ENCODE measurements at places on chromosomes 3 and 15. TPM values are rescaled to one million over a fixed set of nuclear protein-coding genes. Genes with fewer than 3 reads are reported as not detected.

Gene PDZRN3
- 34.1 TPM for total RNA-seq

Gene BFSP2
- not detected for total RNA-seq

Gene OR5H14
- not detected for total RNA-seq

Gene CFAP100
- not detected for total RNA-seq

Gene RBP2
- not detected for total RNA-seq

Gene WDR49
- 0.31 TPM for total RNA-seq

Gene SPINK8
- total RNA-seq, result not detected

GRCh38 chr15:96247621-96248305 lies 82.7 kb upstream of the NR2F2 start:
- no peak overlapping the region for H3K4me3 ChIP-seq
- no peaks in the 10 kb centered on the region for H3K4me1 ChIP-seq
- no peak for DNase-seq
- H3K27me3 ChIP-seq, result no peaks in the 10 kb centered on the region
- no peak overlapping the region for H3K27ac ChIP-seq

DNA sequence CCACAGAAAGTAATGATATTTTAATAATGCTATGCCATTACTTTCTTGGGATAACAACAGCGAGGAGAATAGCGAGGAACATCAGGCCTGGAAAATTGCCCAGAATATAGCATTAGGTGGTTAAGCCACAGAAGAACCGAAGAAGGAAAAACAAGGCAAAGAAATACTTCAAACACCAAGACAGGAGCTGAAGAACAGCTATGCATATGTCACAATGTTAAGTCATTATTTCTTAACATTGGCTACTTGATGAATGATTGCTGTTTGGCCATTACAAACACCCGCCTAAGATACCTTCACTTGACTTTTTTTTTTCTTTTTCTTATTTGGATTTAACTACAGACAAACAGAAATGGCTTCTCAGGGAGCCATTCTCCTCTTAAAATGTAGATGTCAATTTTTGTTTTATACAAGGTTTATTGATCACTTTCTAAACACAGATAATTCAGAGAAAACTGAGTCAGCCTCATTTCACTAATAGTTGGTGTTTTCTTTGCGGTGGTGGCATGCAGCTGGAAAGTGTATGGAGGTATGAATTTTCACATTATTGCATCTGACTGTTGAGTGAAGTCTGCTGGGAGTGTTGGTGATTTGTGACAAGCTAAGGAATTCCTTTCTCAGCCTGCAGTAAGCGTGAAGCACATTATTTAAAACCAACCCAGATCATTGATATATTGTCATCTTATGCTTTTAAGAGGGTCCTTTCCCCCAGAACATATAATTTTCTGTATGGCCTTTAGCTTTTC lies 705.7 kb upstream of the NR2F2 start:
- peaks cover 31% of the 10 kb centered on the region for H3K4me1 ChIP-seq
- no peaks in the 10 kb centered on the region for H3K27me3 ChIP-seq
- no peak for DNase-seq
- H3K36me3 ChIP-seq, result peaks cover 2% of the 10 kb centered on the region
- H3K27ac ChIP-seq, result no peak overlapping the region

DNA sequence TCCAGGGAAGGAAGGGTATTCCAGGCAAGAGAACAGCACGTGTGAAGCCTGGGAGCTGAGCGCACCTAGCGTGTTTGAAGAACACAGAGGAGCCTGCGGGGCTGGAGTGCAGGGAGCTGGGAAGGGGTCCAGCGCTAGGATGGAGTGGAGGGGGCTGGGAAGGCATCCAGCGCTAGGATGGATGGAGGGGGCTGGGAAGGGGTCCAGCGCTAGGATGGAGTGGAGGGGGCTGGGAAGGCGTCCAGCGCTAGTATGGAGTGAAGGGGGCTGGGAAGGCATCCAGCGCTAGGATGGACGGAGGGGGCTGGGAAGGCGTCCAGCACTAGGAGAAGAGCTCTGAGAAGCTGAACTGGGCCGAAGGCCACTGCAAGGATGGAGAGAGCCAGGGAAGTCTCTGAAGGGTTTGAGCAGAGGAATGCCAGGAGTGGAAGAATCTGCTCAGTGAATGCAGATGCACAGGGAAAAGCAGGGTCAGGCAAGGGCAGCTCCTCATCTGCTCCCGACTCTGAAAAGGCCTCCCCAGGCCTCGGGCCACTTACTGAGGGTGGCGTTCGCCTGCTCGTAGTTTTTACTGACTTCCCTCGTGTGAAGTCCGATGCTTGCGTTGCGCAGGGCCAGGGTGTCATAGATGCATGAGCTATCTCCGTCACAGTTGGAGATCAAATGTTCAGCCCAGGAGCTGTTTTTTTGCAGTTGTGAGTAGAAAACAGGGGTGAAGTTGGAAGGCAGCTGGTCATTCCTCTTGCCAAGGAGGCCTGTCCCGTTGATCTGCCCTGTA lies 39.8 kb downstream of the MUC20 start:
- no peak overlapping the region for H3K4me3 ChIP-seq
- H3K36me3 ChIP-seq, result no peaks in the 10 kb centered on the region
- DNase-seq, result no peak
- peaks cover 2% of the 10 kb centered on the region for H3K4me1 ChIP-seq

- H3K27ac ChIP-seq, result no peak overlapping the region
- H3K36me3 ChIP-seq, result no peaks in the 10 kb centered on the region
- peaks cover 7% of the 10 kb centered on the region for H3K4me1 ChIP-seq
These were observed 22.2 kb downstream of the IQSEC1 start for GRCh38 chr3:13051066-13051465.

GRCh38 chr15:79459666-79460065 lies 27.5 kb downstream of the MINAR1 start:
- no peaks in the 10 kb centered on the region for H3K36me3 ChIP-seq
- no peaks in the 10 kb centered on the region for H3K4me1 ChIP-seq
- no peak overlapping the region for H3K4me3 ChIP-seq
- H3K27me3 ChIP-seq, result no peaks in the 10 kb centered on the region
- no peak for DNase-seq

DNA sequence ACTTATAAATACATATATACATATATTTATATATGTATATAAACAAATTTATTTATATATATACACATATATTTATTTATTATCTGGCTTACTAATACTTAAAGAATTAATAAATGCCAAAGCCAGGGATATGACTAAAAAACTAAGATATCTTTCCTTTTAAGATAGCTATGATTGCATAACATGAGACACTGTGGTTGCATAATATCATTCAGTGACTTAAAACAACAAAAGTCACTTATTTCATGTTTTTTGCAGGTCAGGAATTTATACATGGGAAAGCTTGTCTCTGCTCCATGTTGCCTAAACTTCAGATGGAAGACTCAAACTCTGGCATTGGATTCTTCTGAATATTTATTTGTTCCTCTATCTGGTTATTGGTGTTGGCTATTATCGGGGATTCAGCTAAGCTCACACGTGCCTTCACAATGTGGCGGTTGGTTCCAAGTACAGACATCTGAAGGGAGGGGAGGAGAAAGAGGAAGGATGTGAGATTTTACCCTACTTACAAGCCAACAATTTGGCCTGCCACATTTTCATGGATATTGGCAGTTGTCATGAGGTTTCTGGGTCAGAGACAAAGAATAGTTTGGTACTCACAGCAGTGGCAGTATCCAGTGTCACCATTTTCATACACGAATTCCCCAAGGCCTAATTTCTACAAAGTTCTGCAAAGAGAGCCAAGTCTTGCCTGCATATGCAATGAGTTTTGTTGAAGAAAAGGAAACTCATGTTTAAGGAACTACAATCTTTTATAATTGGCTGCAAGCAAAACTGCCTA lies 381.6 kb downstream of the EPHA3 start:
- no peak overlapping the region for H3K4me3 ChIP-seq
- H3K27ac ChIP-seq, result no peak overlapping the region
- no peak for DNase-seq
- no peaks in the 10 kb centered on the region for H3K4me1 ChIP-seq
- H3K27me3 ChIP-seq, result peaks cover 4% of the 10 kb centered on the region
- H3K36me3 ChIP-seq, result no peaks in the 10 kb centered on the region

GRCh38 chr15:73856458-73857192 lies 16.7 kb upstream of the TBC1D21 start:
- DNase-seq, result no peak
- H3K27ac ChIP-seq, result no peak overlapping the region
- no peaks in the 10 kb centered on the region for H3K36me3 ChIP-seq
